ENCODE measurements at places on chromosomes 7 and 10.

DNA sequence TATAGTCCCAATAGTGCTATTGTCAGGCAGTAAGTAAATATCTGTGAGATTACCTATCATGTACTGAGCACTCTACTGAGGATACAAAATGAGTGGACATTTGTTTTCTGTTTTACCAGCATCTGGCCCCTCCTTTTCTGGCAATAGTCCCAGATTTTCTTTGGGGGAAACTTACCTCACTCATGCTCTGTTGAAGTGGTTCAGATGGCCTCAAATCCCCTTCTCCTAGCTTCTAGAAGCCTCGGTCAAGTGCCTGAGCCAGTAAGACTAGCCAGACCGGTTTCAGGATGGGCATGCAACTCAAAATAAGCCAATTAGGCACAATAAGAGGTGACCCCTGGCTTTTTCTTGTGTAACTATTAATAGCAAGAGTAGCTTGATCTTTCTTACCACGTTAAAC, 19.7 kb downstream of the TRDMT1 start:
- no peak for DNase-seq

GRCh38 chr10:24307696-24308485, 99.0 kb downstream of the KIAA1217 start:
- DNase-seq, result no peak

DNA sequence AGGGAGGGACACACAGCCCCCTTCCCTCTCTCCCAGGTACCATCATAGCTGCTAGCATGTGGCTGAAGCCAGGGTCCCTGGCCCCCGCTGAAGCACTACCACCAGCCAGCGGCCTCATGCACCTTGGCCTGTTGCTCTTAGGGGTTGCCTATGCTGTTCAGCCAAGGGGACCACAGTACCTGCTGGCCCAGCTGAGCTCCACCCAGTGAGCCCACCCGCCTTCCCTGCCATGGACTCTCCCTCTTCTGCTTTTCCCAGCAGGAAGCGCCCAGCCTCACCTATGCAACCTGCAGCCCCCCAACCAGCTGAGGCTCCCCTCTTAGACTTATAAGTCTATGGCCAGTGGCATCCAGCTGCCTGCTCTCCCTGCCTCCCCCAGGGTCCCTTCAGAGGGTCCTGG, 8.7 kb upstream of the MTPAP start:
- DNase-seq, result no peak

DNA sequence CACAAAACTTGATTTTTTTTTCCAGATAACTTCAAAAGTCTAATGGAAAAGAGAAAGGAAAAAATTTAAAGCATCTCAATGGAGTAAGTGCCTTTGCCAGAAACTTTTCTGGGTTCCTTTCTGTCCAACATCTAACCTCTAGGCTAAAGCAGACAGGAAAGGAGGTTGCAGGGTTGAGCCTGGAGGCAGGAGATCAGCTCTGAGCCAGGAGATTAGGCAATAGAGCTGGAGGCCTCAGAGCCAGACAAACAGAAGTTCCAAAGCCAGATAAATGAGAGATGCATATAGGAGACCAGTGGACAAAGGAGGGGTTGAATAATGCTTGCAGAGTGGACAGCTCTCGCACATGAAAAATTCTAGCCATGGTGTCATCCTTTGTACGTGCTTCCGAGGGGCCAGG, 42.9 kb downstream of the CHN2 start:
- no peak for DNase-seq

GRCh38 chr7:28435732-28436378, 23.5 kb downstream of the CREB5 start:
- peak; percentile 15 for DNase-seq

DNA sequence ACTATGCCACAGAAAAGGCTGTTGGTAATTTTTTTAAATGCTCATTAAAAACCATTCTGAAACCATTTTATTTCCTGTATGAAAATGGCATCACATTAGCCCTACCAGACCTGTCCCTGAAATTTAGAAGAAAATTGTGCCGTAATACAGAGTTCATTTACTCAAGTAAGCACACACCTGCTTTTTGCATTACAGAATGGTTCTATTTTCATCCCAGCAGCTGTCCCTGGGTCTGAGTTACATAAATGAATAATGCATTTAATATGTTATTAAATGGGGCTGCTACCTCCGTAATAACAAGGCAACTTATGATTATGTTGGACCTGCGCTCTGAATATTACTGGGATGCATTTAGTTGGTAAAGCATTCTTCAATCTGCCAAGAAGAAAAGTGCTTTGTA, 508.9 kb downstream of the SORCS1 start:
- no peak for DNase-seq

- no peak for DNase-seq
Observed at GRCh38 chr10:132447446-132448247, 50.6 kb downstream of the PWWP2B start.

Data from NCI-H187 treated with DMSO at 0.1 percent for 48 hours (cell line).